Stimulated activated CD4-positive, alpha-beta T cell treated with anti-CD3 and anti-CD28 coated beads, Interleukin-4, amount 100 ng/mL, for 48 hours (primary cell): ENCODE measurements at places on chromosomes 1 and 21.

DNA sequence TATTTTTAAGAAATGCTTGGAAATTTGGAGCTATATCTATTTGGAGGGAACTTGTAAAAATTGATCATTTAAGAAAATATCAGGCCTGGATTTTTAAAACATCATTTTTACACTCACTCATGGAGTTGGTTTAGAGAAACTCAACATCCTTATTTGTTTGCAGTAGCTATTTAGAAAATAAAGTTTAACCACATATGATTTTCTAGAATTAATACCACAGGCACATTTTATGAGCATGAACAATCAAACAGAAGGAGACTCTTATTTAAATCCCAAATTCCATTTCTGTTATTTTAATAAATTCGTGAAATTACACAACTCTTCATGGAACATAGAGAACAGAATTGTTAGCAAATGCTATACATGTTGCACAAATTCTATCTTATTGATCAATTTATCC, 3.2 kb downstream of the CDKN2C start:
- DNase-seq = no peak

DNA sequence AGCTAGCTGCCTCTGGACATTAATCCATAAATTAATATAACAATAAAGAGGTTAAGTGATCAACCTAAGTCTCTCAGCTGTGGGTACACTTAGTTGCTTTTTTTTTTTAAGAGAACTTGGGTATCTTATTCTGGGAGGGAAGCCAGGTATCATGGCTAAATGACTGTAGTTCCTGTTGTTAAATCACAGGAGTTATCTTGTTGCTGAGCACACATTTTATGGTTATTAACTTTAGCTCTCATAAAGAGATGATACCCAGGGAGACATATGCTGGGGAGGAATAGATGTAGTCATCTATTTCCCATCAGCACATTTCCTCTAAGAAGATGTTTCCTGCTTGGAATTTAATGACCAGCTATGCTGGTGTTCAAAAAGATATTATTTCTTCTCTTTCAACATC, 227.8 kb downstream of the PTGER3 start:
- DNase-seq = no peak

GRCh38 chr1:48943393-48943792, 166.7 kb upstream of the BEND5 start:
- no peak for DNase-seq

DNA sequence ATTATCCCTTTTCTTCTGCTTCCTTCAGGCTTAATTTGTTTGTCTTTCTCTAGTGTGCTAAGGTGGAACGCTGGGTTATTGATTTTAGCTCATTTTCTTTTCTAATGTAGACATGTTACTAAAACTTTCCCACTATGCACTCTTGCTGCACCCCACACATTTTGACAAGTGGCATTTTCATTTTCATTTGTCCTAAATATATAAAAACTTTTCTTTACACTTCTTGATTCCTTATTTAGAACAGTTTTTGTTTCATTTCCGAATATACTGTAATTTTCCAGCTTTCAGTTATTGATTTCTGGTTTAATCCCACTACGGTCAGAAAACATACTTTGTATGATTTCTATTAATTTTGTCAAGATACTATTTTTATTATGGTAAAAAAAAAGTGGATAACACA, 25.3 kb downstream of the SH3BP5L start:
- DNase-seq = no peak

DNA sequence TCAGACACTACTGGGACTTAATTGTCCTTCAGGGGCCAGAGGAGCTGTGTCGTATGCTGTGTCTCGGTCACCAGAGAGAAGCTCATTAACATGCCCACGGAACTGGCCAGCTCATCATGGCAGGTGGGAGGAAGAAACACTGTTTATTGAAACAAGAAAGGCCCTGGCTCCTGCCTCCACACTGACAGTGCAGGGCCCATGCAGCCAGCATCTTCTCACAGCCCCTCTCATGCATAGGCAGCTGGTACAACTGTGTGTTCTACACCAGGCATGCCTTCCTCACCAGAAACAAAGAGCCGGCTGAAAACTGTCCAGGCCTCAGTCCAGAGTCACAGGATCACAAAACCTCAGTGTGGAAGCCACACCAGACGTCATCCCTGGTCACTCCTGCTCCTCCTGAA, 106.0 kb downstream of the UBE2U start:
- no peak for DNase-seq

DNA sequence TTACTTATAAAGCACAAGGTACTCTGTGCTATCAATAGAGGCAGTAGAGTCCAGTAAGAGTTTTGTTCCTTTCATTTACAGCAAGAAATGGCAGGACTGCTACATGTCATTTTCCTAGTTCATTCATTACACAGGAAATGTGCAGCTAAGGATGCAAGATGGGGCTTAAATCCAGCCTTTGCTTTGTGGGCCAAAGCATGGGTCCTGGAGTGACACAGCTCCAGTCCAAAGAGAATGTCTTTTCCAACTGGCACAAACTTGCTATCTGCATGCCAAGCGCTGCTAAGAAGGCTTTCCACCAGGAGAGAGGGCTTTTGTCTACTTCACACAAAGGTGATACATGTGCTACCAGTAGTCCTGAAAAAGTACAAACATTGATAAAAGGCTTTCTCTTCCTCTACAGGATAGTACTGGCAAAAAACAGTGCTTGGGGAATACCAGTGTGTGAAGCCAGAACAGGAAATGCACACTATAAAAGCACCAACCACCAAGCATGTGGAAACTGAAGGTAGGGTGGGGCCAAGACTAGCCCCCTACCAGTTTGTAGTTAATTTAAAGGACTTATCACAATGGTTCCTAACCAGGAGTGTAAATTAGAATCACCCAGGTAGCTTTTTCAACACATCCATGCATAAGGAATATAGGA, 68.7 kb downstream of the ARID4B start:
- DNase-seq = no peak

DNA sequence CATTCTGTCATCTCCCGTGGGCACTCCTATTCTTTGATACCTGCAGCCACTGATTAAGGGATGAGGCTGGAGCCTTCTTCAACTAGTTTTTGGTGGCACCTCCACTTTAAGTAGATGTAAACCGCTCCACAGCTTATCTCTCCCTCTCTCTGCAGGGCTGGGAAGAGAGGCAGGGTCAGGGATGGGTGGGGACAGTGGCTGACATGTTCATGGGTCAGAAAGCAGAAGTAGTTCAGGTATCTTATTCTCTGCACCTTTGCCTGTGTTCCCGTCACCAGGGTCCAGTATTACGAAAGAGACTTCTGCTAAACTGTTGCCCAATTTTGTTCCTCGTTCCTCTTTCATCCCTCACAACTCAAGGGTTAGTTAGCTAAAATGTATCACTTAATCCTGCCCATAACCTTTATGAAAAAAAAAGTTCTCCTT, 51.7 kb upstream of the EDEM3 start:
- DNase-seq = no peak

- no peak for DNase-seq
Measured at GRCh38 chr1:202205523-202206190, 12.1 kb downstream of the LGR6 start.

GRCh38 chr1:6591222-6591621, 11.4 kb downstream of the ZBTB48 start:
- DNase-seq = no peak

GRCh38 chr1:89599332-89599630, 33.6 kb upstream of the LRRC8C start:
- no peak for DNase-seq

- DNase-seq = no peak
Measured at GRCh38 chr21:36129219-36129618, 5.7 kb upstream of the CBR3 start.

DNA sequence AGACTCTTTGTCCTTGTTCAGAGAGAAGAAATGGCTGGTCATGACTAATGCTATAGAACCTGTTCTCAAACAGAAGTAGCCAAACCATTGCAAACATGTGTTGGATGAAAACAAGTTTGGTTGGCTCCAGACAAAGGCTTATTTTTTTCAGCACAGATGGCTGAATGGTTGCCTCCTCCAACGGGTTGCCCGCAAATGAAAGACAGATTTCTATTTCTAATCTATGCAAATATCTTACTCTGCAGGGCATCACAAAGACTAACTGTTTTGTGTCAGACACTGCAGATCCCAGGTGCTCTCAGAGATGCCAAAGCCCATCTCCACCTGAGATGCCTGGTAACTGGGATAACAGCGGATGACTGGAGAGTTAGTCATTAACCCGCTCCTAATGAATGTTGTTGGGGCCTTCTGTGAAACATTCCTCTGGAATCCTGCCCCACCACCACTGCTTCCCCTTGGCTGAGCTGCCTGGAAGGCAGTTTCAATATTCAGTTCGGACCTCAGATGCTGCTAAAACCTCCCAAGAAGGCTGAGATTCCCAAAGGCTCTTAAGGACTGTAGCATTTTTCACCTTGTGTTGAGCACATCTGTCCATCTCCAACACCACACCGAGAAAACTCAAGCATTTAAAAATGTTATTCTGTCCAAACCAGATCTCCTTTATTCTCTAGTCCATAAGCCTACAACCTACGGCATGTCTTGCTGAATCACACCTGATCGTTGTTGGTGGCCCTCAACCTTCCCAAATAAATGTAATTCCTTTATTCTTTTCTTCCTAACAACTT, 104.4 kb downstream of the PTPN14 start:
- DNase-seq = no peak

DNA sequence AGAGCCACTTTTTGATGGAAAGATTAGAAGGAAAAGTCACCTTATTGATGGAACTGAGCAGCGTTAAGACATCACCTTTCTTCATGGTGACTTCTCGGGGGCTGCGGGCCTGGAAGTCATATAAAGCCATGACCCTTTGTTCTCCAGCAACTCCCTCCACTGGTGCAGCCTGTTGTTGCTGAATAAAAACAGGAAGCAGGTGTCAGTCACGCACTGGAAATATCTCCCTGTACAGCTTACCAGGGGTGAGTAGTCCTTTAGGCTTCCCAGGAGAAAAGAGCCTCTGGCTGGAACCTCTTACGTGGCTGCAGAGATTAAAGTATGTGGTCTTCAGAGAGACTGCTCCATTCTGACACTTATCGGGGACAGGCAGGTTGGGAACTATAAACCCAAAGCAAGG, 31.9 kb downstream of the SPTA1 start:
- no peak for DNase-seq

DNA sequence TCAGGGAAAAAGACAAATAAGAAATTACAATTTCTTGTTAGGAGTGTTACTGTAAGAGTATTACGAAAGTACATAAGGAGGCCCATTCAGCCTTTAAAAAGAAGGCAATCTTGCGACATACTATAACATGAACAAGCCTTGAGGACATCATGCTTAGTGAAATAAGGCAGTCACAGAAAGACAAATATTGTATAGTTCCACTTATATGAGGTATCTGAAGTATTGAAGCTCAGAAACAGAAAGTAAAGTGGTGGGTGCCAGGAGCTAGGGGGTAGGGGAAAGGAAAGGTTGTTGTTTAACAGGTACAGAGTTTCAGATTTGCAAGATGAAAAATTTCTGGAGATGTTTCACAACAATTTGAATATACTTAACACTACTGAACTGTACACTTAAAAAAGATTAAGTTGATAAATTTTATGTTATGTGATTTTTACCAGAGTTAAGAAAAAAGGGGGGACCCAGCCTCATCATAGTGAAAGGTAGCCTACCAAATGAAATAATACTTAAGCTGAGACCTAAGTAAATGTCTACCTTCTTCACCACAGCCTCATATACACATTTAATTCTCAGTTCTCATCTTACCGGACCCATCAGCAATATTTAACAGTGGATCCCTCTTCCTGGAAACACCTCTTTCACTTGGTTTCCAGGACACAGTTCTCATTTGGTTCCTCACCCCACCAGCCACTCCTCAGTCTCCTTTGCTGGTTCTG, 19.5 kb downstream of the USP24 start:
- no peak for DNase-seq

DNA sequence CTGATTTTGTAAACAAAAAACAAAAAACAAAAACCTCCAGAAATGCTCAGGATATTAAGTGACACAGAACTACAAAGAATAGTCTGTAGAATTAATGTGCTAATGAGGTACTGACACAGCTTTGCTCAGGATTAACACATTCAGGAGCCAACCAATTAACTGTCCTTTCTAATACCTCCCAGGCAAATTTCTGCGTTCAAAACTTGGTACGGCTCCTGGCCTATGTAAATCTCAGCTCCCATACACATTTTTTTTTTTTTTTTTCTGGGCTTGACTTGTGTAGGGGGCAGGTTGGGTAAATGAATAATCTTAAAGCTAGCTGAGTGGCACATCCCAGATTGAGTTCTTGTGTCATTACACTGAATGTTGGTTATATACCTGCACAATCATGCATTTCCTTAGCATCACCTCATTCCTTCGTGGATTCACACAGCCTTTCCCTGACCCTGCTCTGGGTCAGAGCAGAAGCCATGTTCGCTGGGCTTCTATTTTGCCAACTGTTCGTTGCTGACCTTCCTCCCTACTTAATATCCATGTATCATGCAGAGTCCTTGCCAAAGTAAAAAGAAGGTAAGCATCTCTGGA, 12.6 kb upstream of the IER5 start:
- no peak for DNase-seq

DNA sequence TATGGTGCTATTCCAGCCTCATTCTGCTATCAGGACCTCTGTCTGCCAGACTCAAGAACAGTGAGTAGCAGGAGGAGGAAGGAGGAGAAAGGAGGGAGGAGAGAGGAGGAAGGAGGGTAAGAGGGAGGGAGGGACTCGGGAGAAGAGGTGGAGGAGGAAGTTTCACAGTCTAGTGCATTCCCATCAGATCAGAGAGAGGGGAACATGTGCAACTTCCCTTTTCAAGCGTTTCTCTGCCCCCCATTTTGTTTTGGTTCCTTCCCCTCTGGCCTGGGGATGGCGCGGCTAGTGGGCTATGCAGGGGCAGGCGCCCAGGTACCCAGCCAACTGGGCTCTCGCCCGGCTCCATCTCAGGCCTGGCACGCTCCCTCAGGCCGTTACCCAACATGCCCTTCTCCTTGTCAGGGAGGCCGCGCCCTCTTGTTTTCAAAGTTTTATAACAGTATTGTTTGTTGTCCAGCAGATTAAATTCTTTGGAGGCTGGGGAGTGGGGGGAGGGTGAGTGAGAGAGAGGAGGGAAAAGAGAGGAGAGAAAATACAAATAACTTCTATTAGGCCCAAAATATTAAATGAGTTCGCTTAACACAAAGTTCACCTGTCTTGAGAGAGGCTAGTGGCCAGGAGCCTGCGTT, 56.0 kb downstream of the CD46 start:
- DNase-seq = no peak

- DNase-seq = no peak
Measured at GRCh38 chr1:84617349-84617748, 43.1 kb upstream of the CTBS start.

GRCh38 chr1:70086897-70087296, 118.5 kb downstream of the LRRC40 start:
- no peak for DNase-seq

GRCh38 chr1:173052681-173053196, 2.0 kb upstream of the TNFSF18 start:
- no peak for DNase-seq

GRCh38 chr1:211975152-211975941, 60.0 kb downstream of the INTS7 start:
- DNase-seq = no peak

GRCh38 chr21:44694776-44695175, 2.2 kb upstream of the KRTAP10-12 start:
- no peak for DNase-seq

GRCh38 chr1:226987179-226987536, 47.1 kb downstream of the COQ8A start:
- DNase-seq = no peak
